ENCODE measurements at places on chromosomes 11 and 22.

DNA sequence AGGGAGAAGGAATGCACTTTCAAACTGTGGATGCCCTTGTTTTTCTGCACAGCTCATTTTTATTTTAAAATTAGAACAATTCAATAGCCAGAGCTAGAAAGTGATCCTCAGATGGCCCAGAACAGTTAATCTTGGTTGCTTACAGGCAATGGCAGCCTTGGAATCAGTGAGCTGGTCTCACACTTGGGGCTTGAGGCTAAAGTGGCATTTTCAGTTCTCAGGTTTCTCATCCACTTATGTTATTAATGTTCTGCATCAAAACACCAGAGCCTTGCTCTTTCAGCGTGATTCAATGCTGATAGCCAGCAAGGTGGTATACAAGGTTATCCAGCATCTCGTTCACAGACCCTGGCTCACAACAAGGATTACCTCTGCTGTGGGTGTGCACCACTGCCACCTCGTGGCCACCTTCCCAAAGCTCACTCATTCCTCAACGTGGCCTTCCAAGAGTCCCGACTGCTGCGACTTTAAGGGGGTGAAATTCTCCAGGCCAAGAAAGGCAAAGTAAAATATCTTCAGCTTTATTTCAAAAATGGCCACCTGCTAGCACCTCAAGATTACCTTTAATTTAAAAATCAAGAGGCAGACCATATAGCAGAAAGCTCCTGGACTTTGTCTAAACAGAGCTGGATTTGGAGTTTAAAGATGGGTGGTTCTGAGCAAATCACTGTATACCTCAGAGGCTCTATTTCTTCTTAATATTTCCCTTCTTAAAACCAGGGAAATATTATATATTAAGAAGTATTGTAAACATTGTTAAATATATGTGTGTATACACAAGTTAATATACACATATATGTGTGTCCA lies 34.2 kb upstream of the FSHB start:
- DNase-seq = no peak

GRCh38 chr11:88596786-88597185 lies 259.2 kb upstream of the CTSC start:
- no peak for DNase-seq

GRCh38 chr22:36982136-36982535 lies 37.1 kb downstream of the TST start:
- no peak for DNase-seq

- no peak for DNase-seq
Observed at GRCh38 chr11:58958500-58958899, 19.2 kb downstream of the GLYATL1 start.

DNA sequence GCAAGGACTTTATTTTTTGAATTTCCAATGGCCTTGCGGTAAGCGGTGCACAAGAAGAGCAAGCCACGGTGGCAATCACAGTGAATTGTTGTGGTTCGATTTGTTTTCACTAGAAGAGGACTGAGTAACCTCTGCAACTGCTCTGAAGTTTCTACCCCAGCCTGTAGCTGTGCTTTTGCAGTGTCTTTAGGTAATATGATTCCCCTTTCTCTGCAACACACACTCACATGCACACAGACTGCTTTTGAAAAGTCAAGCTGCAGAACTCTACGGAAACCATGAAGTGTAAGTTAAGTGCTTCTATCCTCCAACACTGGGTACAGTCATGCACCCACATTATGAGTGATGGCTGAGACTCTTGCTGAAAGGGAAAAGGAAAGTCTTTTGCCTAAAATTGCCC lies 38.4 kb downstream of the CD44 start:
- no peak for DNase-seq

GRCh38 chr22:49676230-49676629 lies 151.4 kb downstream of the BRD1 start:
- no peak for DNase-seq

GRCh38 chr22:33996824-33997223 lies 76.5 kb upstream of the LARGE1 start:
- no peak for DNase-seq

- no peak for DNase-seq
Observed at GRCh38 chr11:6388748-6389147, 1.5 kb upstream of the SMPD1 start.

GRCh38 chr22:17754233-17754925 lies 19.9 kb downstream of the BID start:
- no peak for DNase-seq

- DNase-seq = peak; percentile 12
Observed at GRCh38 chr11:3609416-3610265, 32.2 kb downstream of the ART5 start.

GRCh38 chr11:45409587-45409986 lies 123.4 kb upstream of the SYT13 start:
- DNase-seq = no peak

- DNase-seq = no peak
Observed at GRCh38 chr11:66211100-66211499, 57.3 kb upstream of the RAB1B start.

DNA sequence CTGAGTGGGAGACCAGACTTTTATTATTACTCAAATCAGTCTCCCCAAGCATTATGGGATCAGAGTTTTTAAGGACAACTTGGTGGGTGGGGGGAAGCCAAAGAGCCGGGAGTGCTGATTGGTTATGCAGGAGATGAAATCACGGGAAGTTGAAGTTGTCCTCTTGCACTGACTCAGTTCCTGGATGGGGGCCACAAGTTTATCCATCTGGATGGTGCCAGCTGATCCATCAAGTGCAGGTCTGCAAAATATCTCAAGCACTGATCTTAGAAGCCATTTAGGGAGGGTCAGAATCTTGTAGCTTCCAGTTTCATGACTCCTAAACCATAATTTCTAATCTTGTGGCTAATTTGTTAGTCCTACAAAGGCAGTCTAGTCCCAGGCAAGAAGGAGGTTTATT lies 53.5 kb upstream of the LMO1 start:
- no peak for DNase-seq

- no peak for DNase-seq
Observed at GRCh38 chr11:103499710-103500340, 390.6 kb downstream of the DYNC2H1 start.

DNA sequence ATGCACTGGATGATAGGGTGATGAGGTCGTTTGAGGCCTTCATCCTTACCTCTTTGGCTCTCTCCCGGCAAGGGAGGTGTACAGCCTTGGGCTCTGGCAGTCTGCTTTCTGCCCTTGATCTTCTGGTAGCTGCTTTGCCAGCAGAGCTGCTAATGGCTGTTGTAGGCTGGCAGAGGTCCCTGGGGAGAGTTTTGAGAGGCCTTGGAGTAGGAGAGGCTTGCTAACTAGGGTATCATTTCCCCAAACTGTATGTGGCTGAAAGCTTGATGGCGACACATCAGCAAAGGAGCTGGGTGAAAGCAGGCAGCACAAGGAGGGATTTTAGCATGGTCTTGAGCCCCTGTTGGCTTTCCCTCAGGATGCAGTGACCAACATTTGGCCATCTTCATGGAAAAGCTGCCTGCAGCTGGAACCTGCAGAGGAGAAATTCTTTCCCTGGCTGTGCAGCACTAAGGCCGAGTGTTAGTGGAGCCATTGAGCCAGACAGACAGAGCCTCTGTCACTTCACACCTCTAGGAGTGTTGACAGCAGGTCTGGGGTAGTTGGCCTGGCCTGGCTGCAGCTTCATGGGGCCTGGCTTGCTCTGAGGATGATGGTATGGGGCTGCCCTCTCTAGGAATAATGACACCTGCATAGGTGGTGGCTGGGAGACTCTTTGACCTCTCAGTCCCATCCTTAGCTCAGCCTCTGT lies 3.5 kb upstream of the AMPD3 start:
- no peak for DNase-seq

GRCh38 chr11:122879785-122880184 lies 2.8 kb upstream of the JHY start:
- no peak for DNase-seq

DNA sequence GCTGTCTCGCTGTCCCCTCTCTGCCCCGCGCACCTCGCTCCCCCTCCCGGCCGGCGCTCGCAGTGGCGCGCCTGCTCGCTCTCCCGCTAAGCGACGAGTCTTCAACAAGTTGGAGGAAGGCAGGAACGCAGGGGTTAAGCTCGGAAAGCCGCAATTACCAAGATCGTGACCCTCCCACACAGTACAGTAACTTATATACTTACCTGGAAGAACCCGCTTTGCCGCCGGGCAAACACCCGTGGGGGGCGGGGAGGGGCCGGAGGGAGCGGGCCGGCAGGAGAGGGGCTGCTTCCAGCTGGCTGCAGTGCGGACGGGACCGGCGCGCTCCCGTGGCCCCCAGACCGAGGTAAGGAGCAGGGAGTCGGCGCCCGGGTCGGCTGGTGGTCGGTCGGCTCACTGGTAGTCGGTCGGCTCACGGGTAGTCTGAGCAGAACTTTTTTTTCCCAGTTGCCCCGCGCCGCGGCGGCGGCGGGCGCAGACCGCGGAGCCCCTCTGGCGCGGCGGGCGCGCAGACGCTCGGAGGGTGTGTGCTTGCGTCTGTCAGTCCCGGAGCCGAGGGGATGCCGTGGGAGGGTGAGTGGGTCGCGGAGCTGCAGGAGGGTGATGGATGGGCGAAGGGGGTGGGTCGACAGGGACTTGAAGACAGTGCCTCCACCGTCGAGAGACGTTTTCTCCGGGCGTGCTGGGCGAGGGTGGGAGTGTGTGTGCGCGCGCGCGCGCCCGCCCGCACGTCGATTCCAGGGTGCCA lies 101.2 kb upstream of the HSD17B12 start:
- DNase-seq = no peak

DNA sequence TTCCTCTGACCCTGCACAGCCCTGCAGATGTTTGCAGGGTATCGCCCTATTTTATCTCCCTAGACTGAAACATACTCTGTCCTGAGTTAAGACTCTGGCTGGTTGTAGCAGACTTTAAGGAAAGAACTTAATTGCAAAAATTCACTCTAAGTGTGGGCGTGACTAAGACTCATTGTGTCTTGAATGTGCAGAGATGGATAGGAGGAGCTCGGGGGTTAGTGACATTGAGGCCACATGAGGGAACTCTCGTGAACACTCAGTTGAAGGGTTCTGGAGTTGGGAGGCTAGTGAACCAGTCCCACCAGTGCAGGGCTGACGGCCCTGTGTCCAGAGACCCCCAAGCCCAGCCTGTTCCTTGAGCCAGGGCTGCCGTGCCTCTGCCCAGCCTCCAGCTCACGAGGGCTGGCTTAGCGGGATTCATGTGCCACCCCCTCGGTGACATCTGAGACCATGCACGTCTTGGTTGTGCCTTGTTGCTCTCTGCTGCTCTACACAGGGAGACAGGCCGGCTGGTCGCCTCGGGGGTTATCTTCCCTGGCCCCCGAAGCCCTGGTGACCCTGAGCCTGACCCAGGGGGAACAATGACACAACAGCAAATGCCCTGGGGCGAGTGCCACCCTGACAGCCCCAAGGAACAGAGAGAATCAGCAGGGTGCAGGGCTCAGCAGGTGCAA lies 11.4 kb upstream of the TBX1 start:
- DNase-seq = no peak

DNA sequence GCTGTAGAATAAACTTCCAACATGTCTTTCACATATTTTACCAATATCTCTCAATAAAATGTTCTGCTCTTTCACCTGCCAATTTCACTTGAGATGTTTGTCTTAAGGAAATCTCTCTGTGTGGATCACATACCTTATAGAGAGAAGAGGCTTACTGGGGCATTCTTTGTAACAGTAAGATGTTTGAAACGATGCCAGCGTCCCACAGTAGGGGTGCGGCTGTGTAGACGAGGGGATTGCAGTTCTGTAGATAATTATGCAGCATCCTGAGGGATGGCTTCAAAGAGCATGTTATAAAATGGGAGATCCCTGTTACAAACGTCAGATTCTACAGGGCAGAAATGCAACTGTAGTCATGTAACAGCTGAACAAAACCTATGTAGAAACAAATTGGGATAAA lies 200.0 kb downstream of the TBC1D22A start:
- no peak for DNase-seq

DNA sequence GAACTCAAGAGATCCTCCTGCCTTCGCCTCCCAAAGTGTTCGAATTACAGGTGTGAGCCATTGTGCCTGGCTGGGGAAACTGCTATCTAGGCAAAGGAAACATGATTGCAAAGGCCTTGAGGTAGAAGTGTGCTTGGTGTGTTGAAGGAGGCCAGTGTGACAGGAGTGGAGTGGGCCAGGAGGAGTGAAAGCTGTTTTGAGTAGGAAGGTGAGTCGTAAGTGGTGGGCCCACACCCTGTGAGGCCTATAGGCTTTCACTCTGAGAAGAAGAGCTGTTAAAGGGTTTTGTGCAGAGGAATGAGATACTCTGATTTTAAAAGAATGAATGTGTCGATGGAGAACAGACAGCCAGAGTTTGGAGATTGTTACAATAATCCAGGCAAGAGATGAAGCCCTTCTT lies 43.4 kb downstream of the WEE1 start:
- no peak for DNase-seq

DNA sequence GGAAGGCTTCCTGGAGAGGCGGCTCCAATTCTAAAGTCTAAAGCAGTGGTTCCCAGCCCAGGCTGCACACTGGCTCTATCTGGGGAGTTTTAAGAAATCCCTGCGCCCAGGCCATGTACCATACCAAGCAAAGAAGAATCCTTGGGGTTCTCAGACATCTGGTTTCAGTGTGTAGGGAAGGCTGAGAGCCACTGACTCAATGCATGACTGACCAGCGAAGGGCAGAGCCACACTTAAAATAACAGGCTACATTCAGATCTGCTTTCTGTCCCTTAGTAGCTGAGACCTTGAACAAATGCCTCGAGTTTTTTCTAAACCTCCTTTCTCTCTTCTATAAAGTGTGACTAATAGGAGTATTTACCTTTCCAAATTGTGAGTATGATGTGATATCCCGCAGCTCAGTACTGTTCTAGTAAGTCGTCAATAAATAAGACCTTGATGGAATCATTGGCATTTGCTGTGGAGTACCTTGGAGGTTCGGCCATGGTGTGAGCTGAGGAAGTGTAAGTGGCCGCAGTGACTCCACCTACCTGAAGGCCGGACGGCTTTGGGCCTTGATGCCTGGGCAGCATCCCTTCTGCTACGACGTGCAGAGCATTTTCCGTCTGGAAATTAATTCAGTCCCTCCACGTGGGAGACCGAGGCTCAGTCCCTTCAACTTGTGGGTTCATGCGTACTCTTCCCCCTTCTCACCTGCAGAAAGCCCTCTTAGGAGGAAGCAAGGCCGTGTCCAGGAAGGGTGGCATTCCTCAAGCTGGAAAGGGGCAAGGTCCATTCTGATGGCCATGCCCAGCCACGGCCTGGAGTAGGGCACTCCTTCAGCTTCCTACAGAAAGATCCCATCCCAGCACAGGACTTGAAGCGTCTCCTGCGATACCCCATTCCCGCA lies 25.1 kb downstream of the GLB1L2 start:
- DNase-seq = no peak

- DNase-seq = no peak
Observed at GRCh38 chr11:1727096-1727690, 23.2 kb downstream of the IFITM10 start.

DNA sequence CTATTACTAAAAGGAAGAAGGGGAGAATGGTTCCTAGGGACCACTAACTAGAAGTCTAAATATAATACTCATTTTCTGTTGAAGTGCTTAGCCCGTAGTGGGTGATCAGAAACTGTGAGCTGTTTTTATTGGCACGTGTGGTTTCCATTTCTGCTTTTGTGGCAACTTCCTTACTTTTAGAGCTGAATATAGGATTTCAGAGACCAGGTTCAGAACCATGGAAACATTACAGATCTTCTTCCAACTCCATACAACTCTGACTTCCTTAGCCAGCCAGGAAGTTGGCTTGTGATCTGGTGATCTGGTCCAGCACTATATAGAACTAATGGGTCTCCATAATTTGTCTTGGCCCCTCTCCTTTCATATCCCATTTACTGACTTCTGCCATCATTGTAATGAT lies 2.6 kb upstream of the ME3 start:
- no peak for DNase-seq

GRCh38 chr11:14422052-14422813 lies 63.2 kb upstream of the RRAS2 start:
- no peak for DNase-seq

- DNase-seq = no peak
Observed at GRCh38 chr11:79472819-79473529, 32.1 kb upstream of the TENM4 start.

- DNase-seq = no peak
Observed at GRCh38 chr22:36197065-36197440, 4.6 kb downstream of the APOL4 start.
